ENCODE measurements at places on chromosomes 7 and 10. TPM values are rescaled to one million over a fixed set of nuclear protein-coding genes. Genes with fewer than 3 reads are reported as not detected.

The CLEC2L gene
- total RNA-seq: not detected

The PTN gene
- 5.6 TPM for total RNA-seq

The MTERF1 gene
- total RNA-seq: 17.5 TPM

The CDNF gene
- total RNA-seq: 3.5 TPM

The ENTPD1 gene
- 28.7 TPM for total RNA-seq

The CDC14C gene
- 0.18 TPM for total RNA-seq

The RBP3 gene
- not detected for total RNA-seq

The ANXA8 gene
- total RNA-seq: 2.5 TPM

The MMD2 gene
- total RNA-seq: 3.7 TPM

The TSPAN15 gene
- 103 TPM for total RNA-seq

All from sciatic nerve (tissue), 2 donors.